ENCODE measurements at places on chromosomes 3 and 15.

GRCh38 chr15:57033715-57034439 is 115.4 kb downstream of the TCF12 start:
- no peak for DNase-seq

GRCh38 chr3:173913974-173914421 is 516.5 kb downstream of the NLGN1 start:
- DNase-seq: no peak

DNA sequence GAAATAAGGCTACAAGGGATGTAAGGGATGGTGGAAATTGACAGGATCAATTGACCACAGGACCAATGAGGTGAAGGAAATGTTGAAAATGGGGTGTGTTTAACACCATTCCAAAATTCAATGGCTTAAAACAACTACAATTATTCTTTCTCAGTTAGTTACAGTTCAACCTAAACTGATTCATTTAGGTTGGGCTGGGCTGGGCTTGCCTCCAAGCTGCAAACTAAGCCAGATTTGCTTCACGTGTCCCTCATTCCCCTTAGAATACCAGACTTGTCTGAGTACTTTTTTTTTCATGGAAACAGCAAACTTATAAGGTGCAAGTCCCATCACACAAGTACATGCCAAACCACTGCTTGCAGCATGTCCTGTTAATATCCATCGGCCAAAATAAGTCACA is 280.1 kb downstream of the NEK10 start:
- no peak for DNase-seq

GRCh38 chr3:9040996-9041395 is 77.7 kb upstream of the RAD18 start:
- DNase-seq: no peak

- DNase-seq: no peak
Measured at GRCh38 chr15:100692246-100692645, 89.9 kb downstream of the ASB7 start.
